ENCODE measurements at places on chromosomes 12 and 14. TPM values are rescaled to one million over a fixed set of nuclear protein-coding genes. Genes with fewer than 3 reads are reported as not detected.

Gene TAS2R14
- not detected for total RNA-seq

Gene KRT5
- total RNA-seq, result 11,680 TPM

Gene KRT74
- total RNA-seq, result 0.33 TPM

Gene SDR9C7
- total RNA-seq, result 5.1 TPM

Gene SCN8A
- total RNA-seq, result under 0.01 TPM

Gene GPRC5D
- not detected for total RNA-seq

Gene GALNT6
- 42.5 TPM for total RNA-seq

Gene SMAGP
- 63.3 TPM for total RNA-seq

Gene CCDC88C
- total RNA-seq, result 18.9 TPM

Gene DLST
- total RNA-seq, result 60.2 TPM

Gene SLC10A1
- not detected for total RNA-seq

Gene CYP46A1
- total RNA-seq, result not detected

Gene ACVRL1
- 0.35 TPM for total RNA-seq

Gene FOXN4
- not detected for total RNA-seq

Gene NKX2-1
- 9.1 TPM for total RNA-seq

Gene MYH6
- not detected for total RNA-seq

Gene TMEM52B
- total RNA-seq, result not detected

Gene SLC5A8
- not detected for total RNA-seq

Gene ART4
- not detected for total RNA-seq

Gene NUDT14
- total RNA-seq, result 24.0 TPM

Gene GLT1D1
- not detected for total RNA-seq

Gene OR10A7
- not detected for total RNA-seq

Gene PLCZ1
- not detected for total RNA-seq

Gene GPR84
- not detected for total RNA-seq

Gene ETFBKMT
- 0.78 TPM for total RNA-seq

Gene SLC25A47
- total RNA-seq, result not detected

Gene PLEK2
- total RNA-seq, result 86.1 TPM

Gene BDKRB2
- 3.9 TPM for total RNA-seq

Gene KRT72
- total RNA-seq, result not detected

Gene JAG2
- total RNA-seq, result 89.4 TPM

Gene ZNF891
- total RNA-seq, result 0.42 TPM

All from airway epithelial cell (primary cell).